ENCODE measurements at places on chromosomes 11 and 22. TPM values are rescaled to one million over a fixed set of nuclear protein-coding genes. Genes with fewer than 3 reads are reported as not detected.
A peak's percentile ranks its signal among the peaks of the same experiment; 100 is the strongest.

DNA sequence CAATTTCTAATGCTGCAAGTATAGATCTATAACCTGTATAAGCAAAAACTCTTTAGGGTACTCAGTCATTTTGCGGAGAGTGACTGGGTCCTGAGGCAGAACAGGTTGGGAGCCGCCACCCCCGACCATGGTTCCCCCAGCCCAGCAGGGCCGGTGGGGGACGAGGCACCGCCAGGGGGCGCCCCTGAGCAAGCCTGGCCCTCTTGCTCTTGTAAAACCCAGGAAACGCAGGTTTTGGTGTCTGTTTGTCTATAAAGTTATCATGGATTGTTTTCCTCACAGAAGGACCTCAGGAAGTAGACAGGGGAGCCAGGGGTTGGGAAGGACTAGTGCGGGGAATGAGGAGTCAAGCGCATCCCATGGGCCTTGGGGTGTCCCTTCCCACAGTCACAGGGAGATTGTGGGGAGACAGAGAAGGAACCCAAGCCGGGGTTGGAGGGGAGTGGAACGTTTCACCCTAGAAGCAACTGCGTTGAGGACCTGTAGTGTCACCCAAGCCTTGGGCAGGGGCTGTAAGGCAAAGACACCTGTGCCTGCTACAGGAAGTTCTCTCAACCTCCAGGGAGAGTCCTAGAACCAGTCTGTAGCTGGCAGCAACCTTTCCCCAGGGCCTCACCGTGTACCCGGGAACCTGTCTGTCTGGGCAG, 26.4 kb downstream of the KCTD17 start:
- peak; percentile 72 for DNase-seq
- no peak overlapping the region for H3K4me3 ChIP-seq
- H3K4me1 ChIP-seq: no peaks in the 10 kb centered on the region

DNA sequence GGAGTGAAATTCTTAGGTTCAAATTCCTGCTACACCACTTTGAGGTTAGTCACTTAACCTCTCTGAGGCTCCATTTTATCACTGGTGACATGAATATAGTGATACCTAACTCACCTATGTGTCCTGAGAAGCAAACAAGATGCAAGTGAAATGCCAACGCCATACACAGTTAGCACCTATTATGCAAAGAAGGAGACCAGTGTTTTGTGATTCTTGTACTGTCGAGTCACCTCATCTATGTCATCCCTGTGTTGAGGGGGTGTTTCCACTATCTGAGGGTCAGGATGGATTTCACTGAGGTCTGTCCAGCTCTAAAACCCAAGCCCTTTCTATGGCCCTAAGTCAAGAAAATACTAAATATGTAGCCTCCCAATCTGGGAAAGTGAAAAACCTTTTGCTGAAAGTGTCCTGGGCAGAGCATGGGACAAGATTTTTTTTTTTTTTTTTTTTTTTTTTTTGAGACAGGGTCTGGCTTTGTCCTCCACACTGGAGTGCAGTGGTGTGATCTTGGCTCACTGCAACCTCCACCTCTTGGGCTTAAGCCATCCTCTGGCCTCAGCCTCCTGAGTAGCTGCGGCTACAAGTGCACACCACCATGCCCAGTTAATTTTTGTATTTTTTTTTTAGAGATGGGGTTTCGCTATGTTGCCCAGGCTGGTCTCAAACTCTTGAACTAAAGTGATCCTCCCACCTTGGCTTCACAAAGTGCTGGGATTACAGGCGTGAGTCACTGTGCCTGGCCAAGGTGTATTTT, 5.0 kb upstream of the MCM5 start:
- no peak for DNase-seq
- H3K27ac ChIP-seq: no peak overlapping the region
- no peak overlapping the region for H3K4me3 ChIP-seq
- no peaks in the 10 kb centered on the region for H3K27me3 ChIP-seq
- no peaks in the 10 kb centered on the region for H3K36me3 ChIP-seq
- H3K4me1 ChIP-seq: no peaks in the 10 kb centered on the region

DNA sequence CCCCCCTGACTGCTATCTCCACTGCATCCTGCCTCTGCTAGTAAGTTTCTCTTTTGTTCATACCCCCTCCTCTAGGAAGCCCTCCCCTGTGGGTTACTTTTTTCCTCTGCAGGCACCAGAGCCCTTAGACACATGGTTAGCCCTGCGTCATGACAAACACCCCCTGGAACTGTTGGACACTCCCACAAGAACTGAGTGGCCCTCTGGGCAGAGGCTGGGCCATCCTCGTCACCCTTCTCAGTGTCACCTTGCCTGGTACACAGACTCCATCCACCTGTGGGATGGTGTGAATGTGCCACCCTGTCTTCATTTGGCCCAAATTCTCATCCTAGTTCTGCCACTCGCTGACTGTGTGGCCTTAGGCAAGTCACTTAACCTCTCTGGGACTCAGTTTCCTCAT, 4.1 kb upstream of the RAB3IL1 start:
- H3K36me3 ChIP-seq: no peaks in the 10 kb centered on the region
- no peak for DNase-seq
- no peaks in the 10 kb centered on the region for H3K27me3 ChIP-seq
- H3K27ac ChIP-seq: no peak overlapping the region
- H3K4me3 ChIP-seq: no peak overlapping the region

GRCh38 chr22:46362934-46363515, 27.5 kb downstream of the TRMU start:
- H3K4me3 ChIP-seq: no peak overlapping the region
- peaks cover 6% of the 10 kb centered on the region for H3K36me3 ChIP-seq
- DNase-seq: no peak
- no peaks in the 10 kb centered on the region for H3K4me1 ChIP-seq
- H3K27ac ChIP-seq: peak overlapping the region; percentile 48

DNA sequence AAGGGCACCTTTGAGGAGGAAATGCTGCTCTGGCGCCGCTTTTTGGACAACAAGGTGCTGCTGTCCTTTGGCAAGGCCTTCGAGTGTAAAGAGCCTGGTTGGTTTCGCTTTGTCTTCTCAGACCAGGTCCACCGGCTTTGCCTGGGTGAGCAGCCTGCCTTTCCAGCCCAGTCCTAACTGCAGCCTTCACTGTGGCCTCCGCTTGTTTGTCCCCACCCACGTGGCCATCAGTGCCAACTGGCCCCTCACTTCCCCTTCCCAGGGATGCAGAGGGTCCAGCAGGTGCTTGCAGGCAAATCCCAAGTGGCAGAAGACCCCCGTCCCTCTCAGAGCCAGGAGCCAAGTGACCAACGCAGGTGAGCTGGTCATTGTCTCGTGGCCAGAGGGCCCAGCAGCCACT, 12.0 kb upstream of the EXT2 start:
- no peaks in the 10 kb centered on the region for H3K36me3 ChIP-seq
- DNase-seq: no peak

GRCh38 chr22:35220221-35220620, 37.1 kb upstream of the HMGXB4 start:
- H3K4me3 ChIP-seq: no peak overlapping the region
- H3K27ac ChIP-seq: no peak overlapping the region
- no peaks in the 10 kb centered on the region for H3K36me3 ChIP-seq
- no peak for DNase-seq
- no peaks in the 10 kb centered on the region for H3K4me1 ChIP-seq

DNA sequence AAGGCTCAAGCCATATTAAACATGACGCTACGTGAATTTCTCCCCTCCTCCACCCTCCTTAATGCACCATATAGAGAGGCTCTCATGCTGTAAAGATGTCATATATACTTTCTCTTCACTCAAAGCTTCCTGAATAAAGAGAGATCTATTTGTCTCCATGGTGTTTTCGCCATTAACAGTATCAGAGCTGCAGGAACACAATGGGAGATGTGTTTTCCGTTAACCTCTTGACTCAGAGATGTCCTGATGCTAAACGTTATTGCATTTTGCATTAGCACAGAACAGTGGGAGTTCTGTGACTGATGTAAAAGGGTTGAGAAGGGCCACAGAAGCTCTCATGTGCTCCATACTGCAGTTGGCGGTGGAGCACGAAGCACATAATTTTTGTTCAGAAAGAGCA, 25.7 kb upstream of the BLID start:
- H3K36me3 ChIP-seq: no peaks in the 10 kb centered on the region
- no peak overlapping the region for H3K4me3 ChIP-seq
- no peak for DNase-seq
- no peak overlapping the region for H3K27ac ChIP-seq
- no peaks in the 10 kb centered on the region for H3K4me1 ChIP-seq
- H3K27me3 ChIP-seq: no peaks in the 10 kb centered on the region

GRCh38 chr11:61294717-61295595, at the start of gene VWCE:
VWCE (minus strand) TSS chr11:61295316; CDS start chr11:61295037, 279 bp downstream.
- no peak within 1 kb of the TSS for H3K27ac ChIP-seq
- peaks cover 5% of the 10 kb centered on the region for H3K27me3 ChIP-seq
- DNase-seq: peak; percentile 64
- no peaks in the 10 kb centered on the region for H3K4me1 ChIP-seq
- peak within 1 kb of the TSS; percentile 40 for H3K4me3 ChIP-seq
- H3K36me3 ChIP-seq: peaks cover 5% of the 10 kb centered on the region

DNA sequence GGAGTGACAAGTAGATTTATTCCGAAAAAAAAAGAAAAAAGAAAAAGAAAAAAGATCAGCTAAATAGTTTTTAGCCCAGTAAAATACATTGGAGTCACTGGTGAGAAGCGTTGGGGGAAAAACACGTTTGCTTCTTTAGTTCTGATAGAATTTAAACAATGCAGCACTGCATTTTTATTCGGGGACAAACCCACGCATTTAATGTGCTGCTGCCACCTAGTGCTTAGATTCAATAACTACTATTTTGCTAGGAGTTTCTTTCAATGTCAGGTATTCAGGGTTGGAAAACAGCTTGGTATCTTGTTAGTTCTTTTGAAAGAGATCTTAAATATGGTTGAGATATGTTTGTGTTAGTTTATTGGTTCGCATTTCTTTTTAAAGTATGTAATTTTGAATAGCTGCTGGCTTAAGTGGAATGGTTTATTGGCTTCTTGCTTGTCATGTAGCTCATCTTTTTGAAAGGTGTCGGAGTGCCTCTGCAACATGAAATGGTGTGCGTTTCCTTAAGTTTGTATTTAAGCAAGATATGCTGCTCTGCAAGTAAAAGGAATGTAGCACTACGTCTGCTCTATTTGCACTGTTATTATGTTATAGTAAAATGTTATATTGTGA, 41.9 kb downstream of the SVIP start:
- H3K27ac ChIP-seq: no peak overlapping the region
- no peaks in the 10 kb centered on the region for H3K36me3 ChIP-seq
- no peaks in the 10 kb centered on the region for H3K27me3 ChIP-seq
- H3K4me3 ChIP-seq: no peak overlapping the region
- DNase-seq: peak; percentile 71

GRCh38 chr11:124150684-124151083, 32.5 kb upstream of the OR10D3 start:
- no peak overlapping the region for H3K4me3 ChIP-seq
- no peak overlapping the region for H3K27ac ChIP-seq
- peaks cover 5% of the 10 kb centered on the region for H3K27me3 ChIP-seq

GRCh38 chr11:45485070-45485707, 180.2 kb downstream of the CHST1 start:
- no peak for DNase-seq
- no peaks in the 10 kb centered on the region for H3K27me3 ChIP-seq
- no peak overlapping the region for H3K4me3 ChIP-seq
- H3K4me1 ChIP-seq: no peaks in the 10 kb centered on the region
- no peak overlapping the region for H3K27ac ChIP-seq

Gene WEE1
- 92.5 TPM for polyA plus RNA-seq

Gene EMID1
- polyA plus RNA-seq: 9.9 TPM

Gene CCDC116
- 0.94 TPM for polyA plus RNA-seq

Gene KLHDC7B
- 0.45 TPM for polyA plus RNA-seq

Gene CEND1
- polyA plus RNA-seq: 8.2 TPM

Gene SYT12
- polyA plus RNA-seq: 0.62 TPM

Gene MPZL2
- polyA plus RNA-seq: not detected

Gene OR6M1
- not detected for polyA plus RNA-seq
